Stimulated activated CD4-positive, alpha-beta T cell treated with anti-CD3 and anti-CD28 coated beads, Interleukin-1b, Interleukin-23, amount 100 ng/mL, for 1 hour (primary cell): ENCODE measurements at places on chromosomes 7 and 10.

DNA sequence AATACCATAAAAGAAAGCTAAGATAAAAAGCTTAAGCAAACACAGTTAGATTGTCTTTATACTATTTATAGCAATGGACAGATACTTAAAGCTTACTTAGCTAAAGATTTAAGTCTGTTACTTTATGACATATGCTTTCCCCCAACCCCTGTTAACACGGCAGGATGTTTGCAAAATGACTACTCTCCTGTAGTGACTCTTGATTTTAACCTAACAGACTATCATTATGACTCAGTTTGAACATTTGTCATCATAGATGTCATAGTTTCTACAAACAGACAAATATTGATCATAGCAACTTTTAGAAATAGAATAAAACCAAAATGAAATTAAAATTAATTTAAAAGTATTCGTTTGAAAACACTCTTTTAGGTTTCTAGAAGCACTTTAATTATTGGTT is 7.8 kb upstream of the COMMD3 start:
- DNase-seq, result no peak

DNA sequence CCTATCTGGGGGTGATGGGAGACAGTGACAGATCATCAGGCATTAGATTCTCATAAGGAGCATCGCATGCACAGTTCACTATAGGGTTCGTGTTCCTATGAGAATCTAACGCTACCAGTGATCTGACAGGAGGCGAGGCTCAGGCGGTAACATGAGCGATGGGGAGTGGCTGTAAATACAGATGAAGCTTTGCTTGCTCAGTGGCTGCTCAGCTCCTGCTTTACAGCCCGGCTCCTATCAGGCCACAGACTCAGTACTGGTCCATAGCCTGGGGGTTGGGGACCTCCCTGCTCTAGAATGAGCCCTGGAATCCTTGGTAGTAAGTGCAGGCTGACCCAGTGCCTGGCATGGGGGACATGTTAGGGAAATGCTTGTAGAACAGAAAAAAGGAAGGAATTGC is 426.0 kb downstream of the TYW1 start:
- DNase-seq, result no peak

GRCh38 chr10:77230194-77230593 is 407.4 kb downstream of the KCNMA1 start:
- DNase-seq, result no peak

DNA sequence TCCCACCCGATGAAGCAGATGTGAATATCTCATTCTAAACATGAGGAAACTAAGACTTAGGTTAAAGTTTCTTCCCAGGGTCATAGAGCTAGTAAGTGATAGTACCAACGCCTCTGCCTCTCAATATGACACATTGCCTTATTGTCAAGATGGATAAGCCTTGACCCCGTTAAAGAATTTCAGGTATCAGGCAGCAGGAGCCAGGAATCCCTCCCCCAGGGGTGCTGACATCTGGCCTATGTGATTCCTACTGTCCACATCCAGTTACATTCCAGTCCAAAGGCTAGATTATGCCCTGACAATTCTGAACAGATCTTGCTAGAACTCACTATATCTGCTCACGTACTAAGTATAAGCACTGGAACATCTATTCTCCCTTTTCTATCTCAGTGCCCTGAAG is 58.0 kb upstream of the ASAH2 start:
- no peak for DNase-seq

GRCh38 chr7:140562926-140563481 is 77.6 kb downstream of the DENND2A start:
- no peak for DNase-seq

GRCh38 chr7:22120391-22121053 is 174.8 kb upstream of the CDCA7L start:
- no peak for DNase-seq

DNA sequence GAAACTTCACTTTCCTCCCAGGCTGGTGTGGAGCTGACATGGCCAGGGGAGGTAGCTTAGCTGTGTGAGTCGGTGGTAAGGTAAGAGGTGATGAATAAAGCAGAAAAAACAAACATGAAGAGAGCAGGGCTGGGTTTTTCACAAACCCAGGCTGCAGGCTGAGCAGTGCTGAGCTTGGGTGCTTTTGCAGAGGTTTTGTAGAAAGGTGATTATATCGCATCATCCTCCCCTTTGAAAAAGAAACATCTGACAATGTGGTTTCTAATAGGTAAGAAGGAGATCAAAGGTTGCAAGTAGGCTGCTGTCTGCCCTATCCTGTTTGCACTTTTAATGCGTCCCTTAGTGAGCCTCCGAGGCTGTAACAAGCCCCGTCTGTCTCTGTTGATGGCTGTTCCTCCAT is 69.6 kb upstream of the GRM8 start:
- no peak for DNase-seq

- no peak for DNase-seq
Measured at GRCh38 chr7:116524609-116525297, at the start of gene CAV1. Gene CAV1, plus strand, starts transcription at chr7:116525036. Its CDS starts 27 bp downstream, at chr7:116525063.

- DNase-seq, result no peak
Measured at GRCh38 chr10:14880229-14880628, 1.6 kb downstream of the SUV39H2 start.

DNA sequence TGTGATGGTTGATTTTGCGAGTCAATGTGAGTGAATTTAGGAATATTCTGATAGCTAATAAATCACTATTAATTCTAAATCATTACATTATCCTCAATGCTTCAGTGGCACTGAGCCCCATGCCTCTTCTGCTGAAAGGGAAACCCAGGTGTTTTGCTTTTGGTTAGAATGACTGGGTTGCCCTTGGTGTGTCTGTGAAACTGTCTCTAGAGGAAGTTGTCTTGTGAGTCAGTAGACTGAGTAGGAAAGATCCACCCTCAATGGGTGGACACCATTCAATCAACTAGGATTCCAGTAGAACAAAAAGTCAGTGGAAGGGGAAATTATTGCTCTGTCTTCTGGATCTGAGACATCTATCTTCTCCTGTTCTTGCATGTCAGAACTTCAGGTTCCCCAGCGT is 472.4 kb downstream of the ANKRD7 start:
- no peak for DNase-seq

GRCh38 chr7:25731068-25731845 is 420.7 kb upstream of the NFE2L3 start:
- DNase-seq, result no peak

DNA sequence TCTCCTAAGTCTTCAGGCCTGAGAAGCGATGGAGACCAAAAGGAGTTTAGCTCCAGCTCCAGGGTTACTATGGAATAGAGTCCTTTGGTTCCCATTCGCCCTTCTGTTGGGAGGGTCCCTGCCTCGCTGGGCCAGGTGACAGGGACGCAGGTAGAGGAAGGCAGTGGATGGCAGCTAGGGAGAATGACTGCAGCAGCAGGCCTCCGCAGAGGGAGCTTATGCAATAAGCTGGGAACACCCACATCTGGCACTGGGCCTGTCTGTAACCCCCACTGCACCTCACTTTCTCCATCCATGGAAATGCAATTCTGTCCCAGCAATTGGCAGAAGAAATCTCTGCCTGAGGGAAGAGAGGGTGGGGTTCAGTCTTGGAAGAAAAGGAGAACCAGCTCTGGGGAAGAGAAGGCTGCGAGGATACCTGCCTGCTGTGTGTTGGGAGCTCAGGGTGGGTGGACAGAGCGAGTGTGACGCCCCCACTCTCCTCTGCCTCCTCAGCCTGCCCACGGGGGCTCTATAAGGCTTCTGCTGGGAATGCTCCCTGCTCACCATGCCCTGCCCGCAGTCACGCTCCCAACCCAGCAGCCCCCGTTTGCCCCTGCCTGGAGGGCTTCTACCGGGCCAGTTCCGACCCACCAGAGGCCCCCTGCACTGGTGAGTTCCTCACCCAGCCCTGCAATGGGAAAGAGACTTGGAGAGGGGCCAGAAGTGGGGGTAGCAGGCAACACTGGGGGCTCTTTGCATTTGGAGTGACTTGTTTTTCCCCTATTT is 10.3 kb downstream of the EPHB6 start:
- DNase-seq, result no peak

DNA sequence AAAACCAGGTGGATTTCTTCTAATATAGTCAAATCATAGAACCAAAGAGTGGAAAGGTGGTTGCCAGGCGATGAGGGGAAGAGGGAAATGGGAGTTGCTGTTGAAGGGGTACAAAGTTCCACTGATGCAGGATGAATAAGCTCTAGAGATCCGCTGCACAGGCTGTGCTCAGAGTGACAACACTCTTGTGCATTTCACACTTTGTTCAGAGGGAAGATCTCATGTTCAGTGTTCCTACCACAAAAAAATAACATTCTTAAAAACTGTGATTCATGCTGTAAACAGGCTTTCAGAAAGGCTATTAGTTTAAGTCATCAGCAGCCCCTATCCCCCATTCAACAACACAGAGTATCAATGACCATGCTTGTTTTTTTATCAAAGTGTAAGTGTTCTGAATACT is 213.8 kb downstream of the COBL start:
- no peak for DNase-seq

GRCh38 chr7:48144291-48144768 is 26.9 kb upstream of the ABCA13 start:
- DNase-seq, result no peak

DNA sequence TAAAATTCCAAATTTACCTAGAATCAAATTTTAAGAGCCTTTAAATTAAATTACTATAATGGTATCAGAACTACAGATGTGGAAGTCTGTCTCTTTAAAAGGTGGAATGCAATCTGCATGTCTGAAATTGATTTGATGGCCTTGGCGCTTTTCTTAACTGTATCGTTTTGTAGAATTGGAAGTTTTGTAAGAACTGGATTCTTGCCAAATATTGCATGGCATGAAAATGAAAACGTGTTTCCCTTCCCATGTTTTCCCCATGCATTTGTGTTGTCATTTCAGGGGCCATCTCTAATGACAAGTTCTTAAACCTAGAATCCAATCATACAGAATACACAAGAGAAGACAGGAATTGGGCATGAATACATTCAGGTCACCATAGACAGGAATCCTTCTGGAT is 162.5 kb downstream of the KIAA1217 start:
- no peak for DNase-seq

DNA sequence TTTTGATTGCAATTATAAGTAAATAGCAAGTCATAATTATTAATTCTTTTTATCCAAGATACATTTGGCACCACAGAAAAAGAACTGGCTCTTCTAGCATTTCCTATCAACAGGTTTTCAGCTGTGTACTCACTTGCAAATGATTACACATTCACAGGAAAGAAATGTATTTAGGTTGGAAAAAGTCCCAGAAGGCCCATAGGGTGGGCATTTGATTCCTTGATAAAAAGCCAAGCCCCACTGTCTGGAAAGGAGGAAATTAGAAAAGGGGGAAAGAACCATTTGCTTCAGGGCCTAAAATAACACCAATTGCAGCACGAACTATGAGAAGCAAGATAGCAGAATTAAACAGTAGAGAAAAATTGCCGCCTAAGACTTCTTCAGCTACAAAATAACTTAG is 80.8 kb upstream of the COL1A2 start:
- no peak for DNase-seq

DNA sequence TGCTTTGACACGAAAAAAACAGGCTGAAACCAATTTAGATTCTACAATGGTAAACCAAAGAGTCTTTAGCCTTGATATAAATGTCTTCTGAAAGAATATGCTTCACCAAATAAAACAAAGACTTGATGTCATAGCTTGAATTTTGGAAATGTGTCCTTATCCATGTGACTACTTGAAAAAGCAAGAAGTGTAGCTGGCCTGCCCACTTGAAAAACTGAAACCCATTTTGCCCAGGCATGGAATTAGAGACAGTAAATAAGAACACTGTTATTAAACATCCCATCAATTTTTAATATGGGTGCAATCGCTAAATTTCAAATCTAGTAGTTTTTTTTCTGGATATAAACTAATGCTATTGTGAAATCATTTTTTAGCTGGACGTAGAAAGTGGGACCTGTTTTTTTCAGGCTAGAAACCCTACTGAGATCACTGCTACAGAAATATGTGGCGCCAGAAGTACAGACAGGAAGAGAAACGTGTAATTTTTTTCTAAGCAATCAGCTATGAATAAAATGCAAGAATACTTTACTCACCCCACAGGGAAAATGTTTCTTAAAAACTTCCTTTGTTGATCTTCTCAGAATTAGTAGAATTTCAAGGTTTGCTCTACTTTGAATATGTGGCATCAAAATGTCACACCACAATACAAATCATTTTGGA is 56.7 kb downstream of the PIP4K2A start:
- no peak for DNase-seq

DNA sequence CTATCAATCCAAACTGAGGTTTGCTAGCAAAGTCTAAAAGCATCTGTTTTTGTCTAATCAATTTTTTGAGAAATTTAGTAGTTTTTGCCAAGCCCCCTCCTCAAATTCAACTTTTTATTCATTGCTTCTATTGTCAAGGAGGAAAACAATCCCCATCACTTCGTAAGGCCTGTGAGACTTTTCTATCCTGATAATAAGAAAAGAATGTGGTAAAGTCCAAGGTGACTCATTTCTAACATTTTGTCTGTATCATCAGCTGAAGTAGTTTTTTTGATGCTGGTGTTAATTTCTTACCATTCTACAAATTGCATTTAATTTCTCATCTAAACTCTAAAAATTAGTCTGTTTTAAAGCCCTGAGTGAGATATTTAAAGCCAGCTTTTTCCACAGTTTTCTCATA is 11.7 kb downstream of the ANK3 start:
- no peak for DNase-seq

GRCh38 chr7:157664871-157665633 is 328.2 kb downstream of the DNAJB6 start:
- no peak for DNase-seq

- no peak for DNase-seq
Measured at GRCh38 chr10:29969255-29970011, 90.0 kb downstream of the JCAD start.

DNA sequence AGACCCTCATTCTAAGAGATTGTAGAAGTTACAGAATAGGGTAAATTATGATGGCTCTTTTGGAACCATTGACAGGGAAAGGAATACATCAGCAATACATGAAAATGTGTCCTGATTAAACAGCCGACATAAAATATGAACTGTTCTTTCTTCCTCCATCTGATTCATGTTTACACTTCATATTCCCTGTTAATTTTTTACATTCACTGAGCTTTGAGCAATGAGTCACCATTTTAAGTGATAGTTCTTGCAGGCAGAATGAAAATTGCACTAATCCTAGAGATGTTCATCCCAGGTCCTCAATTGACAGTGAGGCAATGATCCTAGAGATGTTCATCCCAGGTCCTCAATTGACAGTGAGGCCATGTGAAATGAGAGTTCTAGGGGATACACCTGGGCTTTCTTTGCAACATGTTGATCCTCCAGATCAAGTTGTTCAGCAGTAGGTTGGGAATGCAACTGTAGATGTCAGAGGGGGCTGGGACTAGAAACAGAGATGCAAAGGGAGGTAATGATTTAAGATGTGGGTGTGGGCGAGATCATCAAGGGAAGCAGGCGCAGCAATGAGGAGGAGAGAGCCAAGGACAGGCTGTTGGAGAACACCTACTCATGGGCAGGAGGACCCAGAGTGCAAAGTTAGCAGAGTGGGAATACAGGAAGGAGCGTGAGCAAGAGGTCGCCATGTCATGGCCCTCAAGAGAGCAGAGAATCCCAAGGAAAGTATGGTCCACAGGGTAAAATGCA is 138.7 kb downstream of the ZNF365 start:
- no peak for DNase-seq

DNA sequence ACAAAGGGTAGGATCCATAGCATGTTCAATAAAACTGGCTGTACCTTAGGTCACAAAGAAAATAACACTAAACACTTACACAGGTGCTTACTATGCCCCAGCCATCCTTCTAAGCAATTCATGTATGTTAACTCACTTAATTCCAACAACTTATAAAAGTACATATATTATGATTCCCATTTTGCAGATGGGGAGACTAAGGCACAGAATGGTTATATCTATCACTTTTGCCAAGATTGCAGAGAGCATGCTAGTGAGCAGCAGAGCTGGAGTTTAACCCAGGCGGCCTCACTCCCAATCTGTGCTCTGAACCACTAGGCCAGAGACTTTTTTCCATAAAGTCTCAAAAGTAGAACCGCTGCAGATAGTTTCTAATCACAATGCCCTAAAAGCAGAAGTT is 18.9 kb upstream of the UBN2 start:
- no peak for DNase-seq
